AG08395 (cell line): ENCODE measurements at places on chromosomes 4 and X.

DNA sequence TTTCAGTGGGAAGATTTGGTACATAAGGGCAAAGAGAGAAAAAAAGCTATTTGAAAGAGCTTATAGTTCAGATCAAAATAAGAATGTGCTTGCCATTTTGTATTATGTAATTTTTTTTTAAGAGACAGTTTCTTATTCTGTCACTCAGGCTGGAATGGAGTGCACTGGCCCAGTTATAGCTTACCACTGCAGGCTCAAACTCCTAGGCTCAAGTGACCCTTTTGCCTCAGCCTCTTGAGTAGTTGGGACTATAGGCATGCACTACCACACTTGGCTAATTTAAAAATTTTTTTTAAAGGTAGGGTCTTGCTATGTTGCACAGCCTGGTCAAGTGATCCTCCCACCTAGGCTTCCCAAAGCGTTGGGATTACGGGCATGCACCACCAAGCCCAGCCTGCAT is 22.2 kb upstream of the USP53 start:
- no peak for DNase-seq

DNA sequence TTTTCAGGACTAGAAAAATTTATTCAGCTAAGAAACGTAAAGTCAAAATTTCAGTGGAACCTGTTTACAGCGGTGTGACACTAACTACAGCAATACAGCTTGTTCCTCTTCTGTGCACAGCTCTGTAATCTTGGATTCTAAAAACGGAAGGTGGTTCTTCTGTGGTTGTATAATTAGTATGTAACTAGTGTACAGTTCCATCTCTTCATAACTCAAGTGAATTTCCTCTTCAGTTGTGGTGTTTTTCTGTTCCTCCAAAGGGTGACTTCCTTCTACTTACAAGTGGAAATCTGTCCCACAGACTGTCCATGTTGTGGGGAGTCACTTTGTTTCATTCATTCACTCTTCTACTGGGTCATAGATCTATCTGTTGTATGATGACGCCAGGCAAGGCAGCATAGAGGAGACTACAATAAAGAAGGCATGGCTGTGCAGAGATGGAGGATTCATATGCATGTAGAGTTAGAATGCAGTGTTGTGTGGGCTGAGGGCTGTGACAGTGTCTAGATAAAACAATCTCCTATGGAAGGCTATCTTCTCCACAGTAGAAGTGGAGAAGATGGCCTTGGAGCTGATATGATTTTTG is 5.4 kb downstream of the DAPP1 start:
- DNase-seq: no peak

DNA sequence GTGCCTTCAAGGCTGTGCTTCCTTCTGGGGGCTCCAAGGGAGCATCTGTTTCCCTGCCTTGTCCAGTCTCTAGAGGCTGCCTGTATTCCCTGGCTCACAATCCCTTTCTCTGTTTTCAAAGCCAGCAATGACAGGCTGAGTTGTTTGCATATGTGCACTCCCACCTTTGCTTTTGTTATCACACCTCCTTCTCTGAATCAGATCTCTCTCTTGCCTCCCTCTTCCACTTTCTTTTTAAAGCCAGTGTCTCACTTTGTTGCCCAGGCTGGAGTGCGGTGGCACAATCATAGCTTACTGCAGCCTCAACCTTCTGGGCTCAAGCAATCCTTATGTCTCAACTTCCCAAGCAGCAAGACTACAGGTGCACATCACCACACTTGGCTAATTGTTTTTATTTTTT is 37.1 kb upstream of the LEF1 start:
- no peak for DNase-seq

GRCh38 chr4:31041385-31041784 is 321.2 kb downstream of the PCDH7 start:
- no peak for DNase-seq

GRCh38 chr4:38576767-38577166 is 87.2 kb upstream of the KLF3 start:
- no peak for DNase-seq

GRCh38 chr4:150395872-150396271 is 186.1 kb upstream of the MAB21L2 start:
- no peak for DNase-seq

- no peak for DNase-seq
Observed at GRCh38 chr4:114926583-114926982, 186.8 kb downstream of the NDST4 start.
